ENCODE measurements at places on chromosomes 2 and 18.
A peak's percentile ranks its signal among the peaks of the same experiment; 100 is the strongest.

DNA sequence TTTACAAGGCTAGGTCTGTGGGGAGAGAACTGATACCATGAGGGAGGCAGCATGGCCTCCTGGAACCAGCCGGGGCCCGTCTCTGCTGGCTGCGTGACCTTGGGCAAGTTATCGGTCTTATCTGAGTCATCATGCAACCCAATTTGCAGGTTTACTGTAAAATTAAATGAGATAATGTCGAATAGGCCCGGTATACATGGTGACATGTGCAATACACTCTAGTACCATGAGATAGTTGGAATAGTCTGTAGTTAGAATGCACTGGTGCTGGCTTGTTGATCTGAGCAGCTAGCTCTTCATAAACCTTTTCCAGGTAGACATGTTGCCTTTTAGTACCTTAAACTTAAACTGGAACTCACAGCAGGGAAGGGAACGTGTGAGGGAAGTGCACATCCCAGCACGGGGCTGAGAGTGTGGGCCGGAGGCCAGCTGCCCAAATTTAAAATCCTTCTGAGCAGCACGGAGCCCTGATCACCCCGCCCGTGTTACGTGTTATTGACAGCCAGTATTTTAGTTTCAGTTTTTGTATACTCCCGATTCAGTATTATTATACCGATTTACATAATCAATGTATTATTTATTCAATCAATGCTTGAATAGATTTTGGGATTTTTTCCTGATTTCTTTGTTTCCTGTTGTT lies 72.4 kb upstream of the HS6ST1 start:
- no peak for DNase-seq

GRCh38 chr18:57004366-57005121 lies 142.3 kb upstream of the BOD1L2 start:
- no peak for DNase-seq

GRCh38 chr2:150371044-150371818 lies 116.2 kb downstream of the RND3 start:
- DNase-seq: no peak

DNA sequence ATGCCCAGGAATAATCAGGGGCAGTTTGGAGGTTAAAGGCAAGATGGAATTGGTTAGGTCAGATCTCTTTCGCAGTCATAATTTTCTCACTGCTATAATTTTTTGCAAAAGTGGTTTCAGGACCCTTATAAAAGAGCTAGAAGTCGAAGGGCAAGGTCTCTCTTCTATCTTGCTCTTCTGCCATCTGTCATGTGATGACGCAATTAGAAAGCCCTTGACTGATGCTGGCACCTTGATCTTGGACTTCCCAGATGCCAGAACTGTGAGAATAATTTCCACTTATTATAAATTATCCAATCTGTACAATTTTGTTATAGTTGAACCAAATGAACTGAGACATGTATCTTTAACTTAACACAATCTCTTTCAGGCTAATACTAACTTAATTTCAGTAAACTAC lies 6.3 kb upstream of the RALBP1 start:
- DNase-seq: no peak

GRCh38 chr18:32289483-32290075 lies 99.7 kb downstream of the MEP1B start:
- peak; percentile 42 for DNase-seq

- no peak for DNase-seq
These were observed 43.0 kb upstream of the RAB6C start for GRCh38 chr2:129936334-129936934.

DNA sequence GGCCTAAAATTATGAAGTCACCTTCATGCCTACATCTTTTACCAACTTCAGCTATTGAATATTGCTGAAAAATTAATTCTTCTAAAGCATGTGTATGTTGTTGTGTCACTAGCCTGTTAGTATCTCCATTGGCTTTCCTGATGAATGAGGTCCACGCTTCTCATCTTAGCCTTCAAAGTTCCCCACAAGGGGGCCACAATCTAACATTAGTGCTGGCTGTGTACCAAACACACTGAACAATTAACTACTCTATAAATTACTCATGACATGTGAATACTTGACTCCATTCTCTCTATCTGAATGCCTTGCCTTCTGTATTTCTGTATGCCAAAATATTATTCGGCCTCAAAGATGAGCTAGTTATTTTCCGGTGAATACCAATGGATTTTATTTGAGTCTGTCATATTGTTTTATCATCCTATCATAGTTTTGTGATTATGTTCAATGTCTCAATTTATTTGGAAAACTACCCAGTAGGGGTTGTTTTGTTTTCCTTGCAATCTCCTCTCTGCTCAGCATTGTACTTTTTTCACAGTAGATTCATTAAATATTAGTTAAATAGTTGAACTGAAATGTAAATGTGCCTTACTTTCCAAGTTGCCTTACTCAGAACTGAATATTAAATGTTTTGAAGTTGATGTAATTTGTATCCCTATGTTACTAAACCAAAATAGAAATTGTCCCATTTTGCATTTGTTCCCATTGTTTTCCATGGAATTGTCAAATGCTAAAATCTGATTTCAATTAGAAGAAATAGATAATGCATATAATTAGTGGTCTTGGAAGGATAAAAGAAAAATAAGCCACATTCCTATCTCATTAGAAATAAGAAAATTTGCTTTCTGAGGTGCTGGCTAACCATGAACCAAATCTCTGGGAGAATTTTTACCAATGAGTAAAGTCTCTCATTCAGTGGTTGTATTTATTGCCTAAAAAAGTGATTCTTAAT lies 208.4 kb upstream of the COL3A1 start:
- DNase-seq: no peak

GRCh38 chr2:220703279-220703678 lies 868.8 kb downstream of the EPHA4 start:
- no peak for DNase-seq

DNA sequence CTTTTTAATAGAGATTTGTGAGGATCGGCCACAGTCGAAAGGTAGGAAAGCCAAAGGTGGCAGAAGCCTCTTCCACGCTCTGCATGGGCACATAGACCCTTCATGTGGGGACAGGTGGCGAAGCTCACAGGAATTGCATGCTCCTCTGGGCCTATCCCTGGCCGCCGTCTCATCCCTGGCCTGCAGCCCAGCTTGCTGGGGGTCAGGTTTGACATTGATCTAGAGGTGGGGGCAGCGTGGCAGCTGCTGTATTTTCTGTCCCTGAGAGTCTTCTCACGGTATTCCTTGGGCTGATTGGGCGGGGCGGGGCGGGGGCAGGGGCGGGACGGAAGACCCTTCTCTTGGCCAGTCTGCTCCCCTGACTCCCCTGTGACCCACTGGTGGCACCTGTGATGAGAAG lies 48.9 kb downstream of the STK25 start:
- no peak for DNase-seq

DNA sequence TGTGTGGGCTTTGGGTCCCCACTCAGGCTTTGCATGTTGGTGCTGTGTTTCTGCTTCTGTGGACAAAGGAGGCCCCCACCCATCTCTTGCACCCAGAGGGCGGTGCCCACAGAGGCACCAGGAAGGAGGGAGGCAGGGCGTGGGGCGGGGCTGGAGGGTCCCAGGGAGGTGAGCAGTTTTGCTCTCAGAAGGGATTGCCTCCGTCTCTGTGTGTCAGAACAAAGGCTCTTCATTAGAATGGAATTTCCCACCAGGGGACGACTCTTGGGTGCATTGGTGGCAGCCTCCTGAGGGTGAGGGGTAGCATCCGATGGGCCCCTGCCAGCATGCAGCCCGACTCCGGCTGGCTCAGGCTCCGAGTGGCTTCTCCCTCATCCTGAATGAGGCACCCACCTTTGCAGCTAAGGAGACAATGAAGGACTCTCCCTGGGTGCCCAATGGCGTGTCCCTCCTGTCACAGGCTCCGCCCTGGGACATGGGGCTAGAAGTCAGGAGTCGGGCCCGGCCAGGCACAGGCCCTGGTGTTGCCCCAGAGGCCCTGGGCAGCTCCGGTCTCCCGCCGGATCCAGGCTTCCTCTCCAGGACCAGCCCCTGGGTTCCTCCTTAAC lies 7.0 kb upstream of the ERFE start:
- DNase-seq: no peak

DNA sequence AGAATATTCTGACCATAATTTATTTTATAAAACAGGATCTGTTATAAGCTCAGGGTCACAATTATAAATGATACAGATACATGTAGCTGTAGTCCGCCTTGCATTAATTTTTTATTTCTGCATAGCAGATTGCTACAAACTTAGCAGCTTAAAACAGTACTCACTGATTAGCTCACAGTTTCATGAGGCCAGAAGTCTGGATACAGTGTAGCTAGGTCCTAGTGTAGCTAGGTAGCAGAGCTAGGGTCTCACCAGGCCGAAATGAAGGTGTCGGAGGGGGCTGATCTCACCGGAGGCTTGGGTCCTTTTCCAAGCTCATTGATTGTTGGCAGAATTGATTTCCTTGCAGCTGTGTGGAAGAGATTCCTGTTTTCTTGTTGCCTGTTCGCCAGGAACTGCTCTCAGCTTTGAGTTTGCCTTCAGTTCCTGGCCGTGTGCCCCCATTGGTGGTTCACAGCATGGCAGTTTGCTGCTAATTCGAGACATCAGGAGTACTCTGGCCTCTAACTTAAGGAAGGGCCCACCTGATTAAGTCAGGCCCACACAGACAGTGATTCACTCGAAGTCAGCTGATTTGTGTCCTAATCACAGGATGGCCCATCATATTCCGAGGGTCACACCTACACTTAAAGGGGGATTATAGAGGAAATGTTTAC lies 18.4 kb downstream of the NAPG start:
- no peak for DNase-seq

DNA sequence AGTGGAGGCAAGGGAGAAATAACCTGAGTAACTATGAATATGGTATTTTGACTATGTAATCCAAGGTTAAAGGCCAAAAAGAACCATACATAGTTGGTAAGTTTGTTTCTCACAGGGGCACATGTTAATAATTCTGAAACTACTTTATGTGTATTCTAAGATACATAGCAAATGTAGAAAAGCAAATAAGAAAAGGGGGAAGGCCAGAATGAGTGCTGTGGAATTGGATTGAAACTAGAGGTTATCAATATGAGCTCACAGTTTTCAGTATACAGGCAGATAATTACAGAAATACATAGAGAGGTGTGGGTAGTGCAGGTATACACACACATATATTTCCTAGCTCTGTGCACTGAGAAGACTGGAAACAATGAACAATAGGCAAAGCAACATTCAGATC lies 13.7 kb downstream of the INO80C start:
- no peak for DNase-seq

- no peak for DNase-seq
These were observed 42.6 kb upstream of the CDCA7 start for GRCh38 chr2:173311844-173312606.

DNA sequence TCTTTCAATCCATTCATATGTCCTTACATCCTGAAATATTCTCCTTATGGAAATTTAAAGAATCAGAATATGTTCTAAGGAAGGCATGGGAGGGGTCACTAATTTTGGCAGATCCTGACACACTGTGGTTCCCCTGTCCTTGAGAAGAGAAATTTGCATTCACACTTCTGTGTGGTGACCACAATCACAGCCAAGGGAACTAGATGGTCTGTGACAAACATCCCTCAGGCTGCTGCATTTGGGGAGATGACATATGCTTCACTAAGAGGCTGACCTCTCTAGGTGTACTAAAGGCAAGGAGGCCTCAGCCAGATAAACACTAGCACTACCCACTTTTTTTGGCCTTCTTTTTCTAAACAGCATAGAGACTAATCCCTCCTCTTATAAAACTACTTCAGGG lies 129.6 kb downstream of the MREG start:
- DNase-seq: no peak

DNA sequence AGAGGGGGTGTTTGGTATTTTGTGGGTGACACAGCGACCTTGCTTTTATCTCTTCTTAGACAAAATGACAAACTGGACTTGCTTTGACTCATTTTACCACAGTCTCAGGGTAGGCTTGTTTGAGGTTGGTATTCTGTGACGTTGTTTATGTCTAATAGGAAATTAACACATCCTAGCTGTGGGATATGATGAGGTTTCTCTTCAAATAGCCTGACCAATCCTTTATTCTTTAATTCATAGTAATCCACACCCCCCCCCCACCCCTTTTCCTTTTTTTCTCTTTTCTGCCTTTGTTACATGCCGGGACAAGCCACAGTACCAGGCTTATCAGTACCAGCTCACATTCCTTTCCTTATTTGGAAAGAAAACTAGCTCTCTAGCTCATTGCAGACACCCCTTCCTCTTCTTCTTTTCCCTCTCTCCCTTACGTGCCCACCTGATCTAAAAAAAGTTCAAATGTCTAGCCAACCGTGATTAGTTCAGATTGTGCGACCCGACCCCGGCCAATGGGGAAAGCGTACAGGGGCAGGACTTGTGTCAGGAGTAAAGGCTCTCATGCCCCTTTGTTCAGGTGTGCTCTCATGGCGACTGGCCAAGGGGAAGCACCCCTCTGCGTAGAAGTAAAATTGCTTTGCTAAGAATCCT lies 52.2 kb upstream of the PTPRM start:
- no peak for DNase-seq

- DNase-seq: no peak
These were observed 215.5 kb downstream of the TFCP2L1 start for GRCh38 chr2:121069434-121069969.

DNA sequence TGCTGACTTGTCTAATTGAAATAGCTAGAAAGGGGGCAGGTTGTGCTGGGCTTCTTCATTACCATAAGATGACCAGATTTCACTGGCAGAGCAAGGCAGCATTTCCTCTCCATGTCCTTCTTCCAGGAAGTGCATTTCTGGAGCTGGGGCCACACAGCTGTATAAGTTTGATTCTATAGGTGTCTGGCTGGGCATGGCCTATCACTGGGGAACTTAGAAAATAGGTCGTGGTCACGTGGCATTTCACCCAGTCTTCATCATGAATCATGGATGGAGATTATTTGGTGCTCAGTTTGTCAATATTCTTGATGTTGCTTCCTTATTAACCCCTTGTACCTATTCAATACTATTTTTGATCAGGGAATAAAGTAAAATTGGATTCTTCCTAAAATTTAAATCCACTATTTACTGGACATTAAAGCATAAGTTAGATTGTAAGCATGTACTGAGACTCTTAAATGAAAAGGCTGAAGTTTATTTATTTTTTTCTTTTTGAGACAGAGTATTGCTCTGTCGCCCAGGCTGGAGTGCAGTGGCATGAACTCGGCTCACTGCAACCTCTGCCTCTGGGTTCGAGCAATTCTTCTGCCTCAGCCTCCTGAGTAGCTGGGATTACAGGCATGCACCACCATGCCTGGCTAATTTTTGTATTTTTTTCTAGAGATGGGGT lies 49.5 kb upstream of the TMEM87B start:
- no peak for DNase-seq

GRCh38 chr2:239165206-239165831 lies 235.5 kb downstream of the HDAC4 start:
- peak; percentile 10 for DNase-seq

DNA sequence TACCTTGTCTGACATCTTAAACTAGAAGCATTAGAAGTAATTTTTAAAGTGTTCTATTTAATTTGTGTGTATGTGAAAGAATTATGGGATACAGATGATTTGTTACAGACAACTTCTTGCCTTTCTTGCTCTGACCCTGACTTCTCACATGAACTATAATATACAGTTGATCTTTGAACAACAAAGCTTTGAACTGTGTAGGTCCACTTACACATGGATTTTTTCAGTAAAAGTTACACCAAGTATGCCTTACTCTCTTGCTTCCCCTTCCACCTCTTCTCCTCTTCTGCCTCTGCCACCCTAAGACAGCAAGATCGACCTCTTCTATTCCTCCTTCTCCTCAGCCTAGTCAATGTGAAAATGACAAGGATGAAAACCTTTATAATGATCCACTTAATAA lies 42.2 kb downstream of the SLC40A1 start:
- DNase-seq: no peak

- DNase-seq: no peak
These were observed 11.3 kb downstream of the TSHZ1 start for GRCh38 chr18:75221897-75222296.

All from dorsolateral prefrontal cortex (tissue), 122 donors.